ENCODE measurements at places on chromosomes 13 and 19. TPM values are rescaled to one million over a fixed set of nuclear protein-coding genes. Genes with fewer than 3 reads are reported as not detected.

OR10H1 gene
- total RNA-seq, result not detected

ZFR2 gene
- total RNA-seq, result 4.2 TPM

GSX1 gene
- 11.4 TPM for total RNA-seq

ADAMTS10 gene
- 30.9 TPM for total RNA-seq

GRCh38 chr19:2775556-2776430, 7.3 kb downstream of the SGTA start:
- DNase-seq, result no peak
- H3K27ac ChIP-seq, result peak overlapping the region; percentile 87
- peak overlapping the region; percentile 50 for H3K4me3 ChIP-seq
- peaks cover 20% of the 10 kb centered on the region for H3K4me1 ChIP-seq

DNA sequence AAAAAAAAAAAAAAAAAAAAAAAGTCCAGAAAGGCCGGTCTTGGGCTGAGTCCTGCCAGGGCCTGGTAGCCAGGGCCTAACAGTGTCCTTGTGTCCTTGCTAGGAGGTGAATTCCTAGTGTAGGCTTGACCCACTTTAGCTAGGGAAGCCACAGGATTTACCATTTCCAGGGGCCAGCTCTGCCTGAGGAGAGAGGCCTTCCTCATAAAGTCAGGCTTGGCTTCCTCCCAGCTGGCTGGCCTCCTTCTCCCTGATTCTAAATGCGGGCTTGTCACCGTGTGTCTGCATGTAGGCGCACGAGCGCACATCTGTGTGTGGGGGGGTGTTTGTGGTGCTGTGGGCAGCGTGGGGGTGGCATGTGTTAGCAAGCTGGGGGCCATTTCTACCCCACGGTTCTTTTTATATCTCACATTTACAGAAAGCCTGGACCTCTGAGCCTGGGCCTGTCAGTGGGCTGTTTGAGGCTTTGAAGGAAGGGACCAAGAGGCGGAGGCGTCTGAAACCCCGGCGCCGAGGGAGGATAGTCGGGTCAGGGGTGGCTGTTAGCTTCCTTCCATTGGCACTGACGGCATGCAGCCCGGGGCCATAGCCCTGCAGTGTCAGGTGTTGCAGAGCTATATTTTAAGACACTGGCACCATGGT, 31.7 kb downstream of the IER2 start:
- no peaks in the 10 kb centered on the region for H3K27me3 ChIP-seq
- peaks cover 11% of the 10 kb centered on the region for H3K4me1 ChIP-seq
- no peak overlapping the region for H3K4me3 ChIP-seq
- peak overlapping the region; percentile 50 for H3K27ac ChIP-seq
- DNase-seq, result no peak
- no peaks in the 10 kb centered on the region for H3K36me3 ChIP-seq

DNA sequence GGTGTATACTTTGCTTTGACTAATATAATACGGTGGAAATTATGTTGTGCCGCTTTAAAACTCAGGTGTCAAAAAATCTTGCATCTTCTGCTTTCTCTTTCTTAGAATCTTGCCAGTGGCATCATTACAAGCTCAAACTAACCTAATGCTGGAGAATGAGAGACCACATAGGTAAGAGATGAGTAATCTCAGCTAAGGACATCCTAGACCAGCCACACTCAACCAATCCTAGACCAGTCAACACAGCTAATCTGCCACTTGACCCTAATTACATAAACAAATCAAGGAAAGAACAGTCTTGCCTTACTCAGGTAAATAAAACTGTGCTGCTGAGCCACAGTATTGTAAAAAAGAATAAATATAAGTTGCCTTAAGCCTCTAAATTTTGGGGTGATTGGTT, 1323.9 kb upstream of the SPRY2 start:
- no peaks in the 10 kb centered on the region for H3K27me3 ChIP-seq
- no peaks in the 10 kb centered on the region for H3K4me1 ChIP-seq
- DNase-seq, result no peak
- no peak overlapping the region for H3K4me3 ChIP-seq
- H3K36me3 ChIP-seq, result no peaks in the 10 kb centered on the region

DNA sequence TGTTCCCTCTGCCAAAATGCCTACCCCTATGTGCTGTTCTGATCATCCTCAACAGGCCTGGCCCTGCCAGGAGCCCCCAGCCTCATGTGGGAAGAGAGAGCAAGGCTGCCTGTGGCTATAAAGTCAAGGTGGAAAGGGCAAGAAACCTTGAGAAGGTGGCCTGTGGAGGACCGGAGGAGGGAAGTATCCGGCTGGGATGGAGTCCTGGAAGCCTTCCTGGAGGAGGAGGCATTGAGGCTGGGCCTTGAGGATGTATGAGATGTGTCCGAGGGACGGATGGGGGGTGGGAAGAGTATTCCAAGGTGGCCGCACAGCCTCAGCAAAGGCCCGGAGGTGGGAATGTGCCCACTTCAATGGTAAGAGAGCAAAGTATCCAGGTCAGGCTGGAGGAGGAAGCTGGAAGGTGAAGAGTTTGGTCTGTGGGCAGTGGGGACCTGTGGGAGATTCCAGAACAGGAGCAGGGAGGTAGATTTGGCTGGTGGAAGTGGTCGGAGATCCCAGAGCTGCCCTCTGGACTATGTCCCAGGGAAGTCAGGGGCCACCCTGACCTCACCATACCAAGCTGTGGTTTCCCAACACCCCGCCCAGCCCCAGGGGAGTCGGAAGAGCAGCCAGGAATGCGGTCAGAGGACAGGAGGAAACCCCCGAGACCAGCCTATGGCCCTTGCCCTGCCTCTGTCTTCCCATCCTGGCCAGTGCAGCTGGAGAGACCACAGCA, 3.0 kb upstream of the PLIN4 start:
- H3K36me3 ChIP-seq, result no peaks in the 10 kb centered on the region
- no peak overlapping the region for H3K4me3 ChIP-seq
- DNase-seq, result no peak

- H3K27me3 ChIP-seq, result peaks cover 58% of the 10 kb centered on the region
- peaks cover 42% of the 10 kb centered on the region for H3K4me1 ChIP-seq
- H3K4me3 ChIP-seq, result peak overlapping the region; percentile 78
- no peak overlapping the region for H3K27ac ChIP-seq
- H3K36me3 ChIP-seq, result peaks cover 2% of the 10 kb centered on the region
Observed at GRCh38 chr13:113864273-113864890, 506 bp upstream of the GAS6 start.

DNA sequence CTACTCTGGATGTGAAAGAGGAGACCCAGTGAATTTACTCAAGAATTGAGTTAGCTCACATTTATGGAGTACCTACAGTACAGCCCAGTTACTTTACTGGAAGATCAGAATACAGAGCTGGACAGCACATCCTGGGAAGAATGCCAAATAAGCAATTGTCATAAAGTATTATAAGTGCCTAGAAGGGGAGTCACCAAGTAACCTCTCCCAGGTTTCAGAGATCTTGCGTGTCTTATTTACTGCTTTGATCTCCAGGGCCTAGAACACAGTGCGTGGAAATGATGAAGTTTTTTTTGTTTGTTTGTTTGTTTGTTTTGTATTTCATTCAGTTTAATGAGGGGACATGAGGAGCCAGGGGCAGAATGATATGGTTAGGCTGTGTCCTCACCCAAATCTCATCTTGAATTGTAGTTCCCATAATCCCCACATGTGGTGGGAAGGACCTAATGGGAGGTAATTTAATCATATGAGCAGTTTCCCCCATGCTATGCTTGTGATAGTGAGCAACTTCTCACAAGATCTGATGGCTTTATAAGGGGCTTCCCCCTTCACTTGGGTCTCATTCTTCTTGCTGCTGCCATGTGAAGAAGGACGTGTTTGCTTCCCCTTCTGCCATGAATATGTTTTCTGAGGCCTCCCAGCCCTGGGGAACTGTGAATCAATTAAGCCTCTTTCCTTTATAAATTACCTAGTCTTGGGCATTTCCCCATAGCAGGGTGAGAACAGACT, 5.2 kb downstream of the GARRE1 start:
- no peaks in the 10 kb centered on the region for H3K27me3 ChIP-seq
- DNase-seq, result no peak
- H3K4me3 ChIP-seq, result no peak overlapping the region

- H3K4me1 ChIP-seq, result peaks cover 10% of the 10 kb centered on the region
- peaks cover 5% of the 10 kb centered on the region for H3K36me3 ChIP-seq
- no peak overlapping the region for H3K27ac ChIP-seq
- no peak for DNase-seq
Observed at GRCh38 chr19:51324167-51324481, 12.7 kb downstream of the IGLON5 start.

- no peaks in the 10 kb centered on the region for H3K4me1 ChIP-seq
- no peak for DNase-seq
- H3K27ac ChIP-seq, result no peak overlapping the region
- no peaks in the 10 kb centered on the region for H3K36me3 ChIP-seq
Observed at GRCh38 chr13:73542446-73542845, 483.6 kb downstream of the KLF5 start.

- no peak overlapping the region for H3K27ac ChIP-seq
- peaks cover 20% of the 10 kb centered on the region for H3K4me1 ChIP-seq
- H3K27me3 ChIP-seq, result peaks cover 30% of the 10 kb centered on the region
- DNase-seq, result no peak
- no peaks in the 10 kb centered on the region for H3K36me3 ChIP-seq
Observed at GRCh38 chr19:1318678-1319471, 33.2 kb downstream of the EFNA2 start.

- H3K4me3 ChIP-seq, result no peak overlapping the region
- no peaks in the 10 kb centered on the region for H3K36me3 ChIP-seq
- no peak overlapping the region for H3K27ac ChIP-seq
- no peaks in the 10 kb centered on the region for H3K4me1 ChIP-seq
Observed at GRCh38 chr13:84609716-84610115, 727.4 kb upstream of the SLITRK1 start.

- no peaks in the 10 kb centered on the region for H3K27me3 ChIP-seq
- H3K4me3 ChIP-seq, result peak overlapping the region; percentile 68
- DNase-seq, result no peak
- H3K27ac ChIP-seq, result peak overlapping the region; percentile 12
Observed at GRCh38 chr19:5296457-5297271, 43.9 kb downstream of the PTPRS start.

- peaks cover 4% of the 10 kb centered on the region for H3K4me1 ChIP-seq
- no peak overlapping the region for H3K27ac ChIP-seq
- DNase-seq, result no peak
- no peaks in the 10 kb centered on the region for H3K27me3 ChIP-seq
- H3K4me3 ChIP-seq, result no peak overlapping the region
- H3K36me3 ChIP-seq, result no peaks in the 10 kb centered on the region
Observed at GRCh38 chr13:65932587-65933239, 1297.4 kb downstream of the PCDH9 start.

DNA sequence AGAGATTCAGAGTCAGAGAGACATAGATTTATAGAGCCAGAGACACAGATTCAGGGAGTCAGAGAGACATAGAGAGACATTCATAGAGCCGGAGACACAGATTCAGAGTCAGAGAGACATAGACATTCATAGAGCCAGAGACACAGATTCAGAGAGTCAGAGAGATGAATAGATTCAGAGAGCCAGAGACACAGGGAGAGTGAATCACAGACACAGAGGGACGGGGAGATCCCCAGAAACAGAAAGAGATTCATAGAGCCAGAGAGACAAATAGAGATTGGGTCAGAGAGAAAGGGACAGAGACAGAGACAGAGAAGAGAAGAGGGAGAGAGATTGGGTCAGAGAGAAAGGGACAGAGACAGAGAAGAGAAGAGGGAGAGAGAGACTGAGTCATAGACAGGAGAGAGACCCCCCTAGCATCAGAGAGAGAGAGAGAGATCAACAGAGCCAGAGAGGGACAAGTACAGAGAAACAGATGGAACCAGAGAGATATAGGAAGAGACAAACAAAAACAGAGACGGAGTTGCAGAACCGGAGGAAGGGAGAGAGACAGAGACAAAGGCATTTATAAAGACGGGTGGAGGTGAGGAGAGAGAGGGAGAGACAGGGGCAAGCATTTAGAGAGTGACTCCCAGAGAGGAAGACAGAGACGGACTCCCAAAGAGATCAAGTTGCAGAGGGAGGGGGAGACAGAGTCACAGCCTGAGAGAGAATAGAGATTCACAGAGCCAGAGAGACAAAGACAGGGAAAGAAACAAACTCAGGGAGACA, 1.1 kb upstream of the PRKCG start:
- H3K27me3 ChIP-seq, result peaks cover 33% of the 10 kb centered on the region
- peaks cover 12% of the 10 kb centered on the region for H3K4me1 ChIP-seq
- DNase-seq, result no peak
- H3K4me3 ChIP-seq, result no peak overlapping the region
- H3K27ac ChIP-seq, result no peak overlapping the region

GRCh38 chr13:102401265-102401664, 583 bp downstream of the FGF14 start:
- peaks cover 91% of the 10 kb centered on the region for H3K27me3 ChIP-seq
- H3K4me1 ChIP-seq, result peaks cover 25% of the 10 kb centered on the region
- H3K27ac ChIP-seq, result no peak overlapping the region
- no peaks in the 10 kb centered on the region for H3K36me3 ChIP-seq
- H3K4me3 ChIP-seq, result peak overlapping the region; percentile 91

DNA sequence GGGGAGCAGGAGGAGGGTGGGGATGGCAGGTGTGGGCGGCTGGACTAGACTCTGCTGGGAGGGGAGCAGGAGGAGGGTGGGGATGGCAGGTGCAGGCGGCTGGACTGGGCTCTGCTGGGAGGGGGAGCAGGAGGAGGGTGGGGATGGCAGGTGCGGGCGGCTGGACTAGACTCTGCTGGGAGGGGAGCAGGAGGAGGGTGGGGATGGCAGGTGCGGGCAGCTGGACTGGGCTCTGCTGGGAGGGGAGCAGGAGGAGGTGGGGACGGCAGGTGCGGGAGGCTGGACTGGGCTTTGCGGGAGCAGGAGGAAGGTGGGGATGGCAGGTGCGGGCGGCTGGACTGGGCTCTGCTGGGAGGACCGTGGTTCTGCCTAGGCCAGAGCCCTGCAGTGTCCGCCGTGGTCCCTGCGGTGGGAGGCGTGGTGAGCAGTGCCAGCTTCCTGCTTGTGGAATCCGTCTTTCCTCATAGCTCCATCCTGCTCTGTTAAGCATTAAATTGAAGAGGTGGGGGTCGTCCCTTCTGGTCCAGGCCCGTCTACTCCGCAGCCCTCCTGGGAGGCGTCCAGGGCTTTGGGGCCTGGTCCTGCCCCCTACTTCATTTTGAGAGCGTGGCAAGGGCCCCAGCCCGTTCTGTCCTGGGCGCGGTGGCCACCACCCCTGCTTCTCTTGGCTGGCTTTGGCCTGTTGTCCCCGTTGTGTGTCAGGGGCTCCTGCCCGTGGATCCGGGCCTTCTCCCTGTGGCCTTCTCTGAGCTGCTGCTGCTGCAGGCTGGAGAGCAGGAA, 4.7 kb downstream of the SPPL2B start:
- peaks cover 55% of the 10 kb centered on the region for H3K4me1 ChIP-seq
- peak overlapping the region; percentile 88 for H3K4me3 ChIP-seq
- DNase-seq, result no peak
- peaks cover 2% of the 10 kb centered on the region for H3K27me3 ChIP-seq
- H3K27ac ChIP-seq, result peak overlapping the region; percentile 92
- H3K36me3 ChIP-seq, result peaks cover 9% of the 10 kb centered on the region
